Melanocyte of skin (primary cell): ENCODE measurements at places on chromosomes 4 and X. TPM values are rescaled to one million over a fixed set of nuclear protein-coding genes. Genes with fewer than 3 reads are reported as not detected.

The HSFX1 gene
- total RNA-seq, result 0.34 and 0.36 TPM in 2 replicates

The SHROOM2 gene
- total RNA-seq, result 2.1 and 20.0 TPM in 2 replicates

The TMEM185A gene
- total RNA-seq, result 15.8 and 20.7 TPM in 2 replicates

The CCDC149 gene
- total RNA-seq, result 2.2 and 2.7 TPM in 2 replicates

The PRRG3 gene
- total RNA-seq, result not detected in 2 replicates

The RGN gene
- total RNA-seq, result not detected in 2 replicates

The NDST4 gene
- not detected in 2 replicates for total RNA-seq

The ASB12 gene
- not detected in 2 replicates for total RNA-seq

The FAM47A gene
- total RNA-seq, result not detected in 2 replicates

The GRIA3 gene
- under 0.01 and 0.36 TPM in 2 replicates for total RNA-seq

The VEGFD gene
- total RNA-seq, result 0.34 and 1.1 TPM in 2 replicates

The IL2 gene
- total RNA-seq, result not detected in 2 replicates

The INPP4B gene
- total RNA-seq, result 173 and 216 TPM in 2 replicates

The NXF3 gene
- total RNA-seq, result under 0.01 and 0.36 TPM in 2 replicates

The TEX11 gene
- total RNA-seq, result under 0.01 TPM in 1 of 2 replicates, not detected in the other

The CYSLTR1 gene
- total RNA-seq, result not detected in 2 replicates

The TMEM192 gene
- 20.0 and 25.4 TPM in 2 replicates for total RNA-seq

The CFAP99 gene
- total RNA-seq, result not detected in 2 replicates

The NSDHL gene
- total RNA-seq, result 24.3 and 24.5 TPM in 2 replicates

The UGT8 gene
- 4.0 and 7.7 TPM in 2 replicates for total RNA-seq

The USP27X gene
- 3.7 and 4.6 TPM in 2 replicates for total RNA-seq

The ANXA10 gene
- 0.36 TPM in 1 of 2 replicates, not detected in the other for total RNA-seq

The SMIM31 gene
- 0.15 TPM in 1 of 2 replicates, not detected in the other for total RNA-seq

The MAGEA10 gene
- total RNA-seq, result not detected in 2 replicates

The CD38 gene
- total RNA-seq, result under 0.01 and 1.0 TPM in 2 replicates
